Hematopoietic multipotent progenitor cell treated with erythropoietin and hydrocortisone succinate and interleukin-3 and kit ligand, for 4 days (in vitro differentiated cells): ENCODE measurements at places on chromosomes 6 and 20.
A peak's percentile ranks its signal among the peaks of the same experiment; 100 is the strongest.

- no peak for DNase-seq
These were observed 7.4 kb upstream of the KIF16B start for GRCh38 chr20:16580620-16581019.

DNA sequence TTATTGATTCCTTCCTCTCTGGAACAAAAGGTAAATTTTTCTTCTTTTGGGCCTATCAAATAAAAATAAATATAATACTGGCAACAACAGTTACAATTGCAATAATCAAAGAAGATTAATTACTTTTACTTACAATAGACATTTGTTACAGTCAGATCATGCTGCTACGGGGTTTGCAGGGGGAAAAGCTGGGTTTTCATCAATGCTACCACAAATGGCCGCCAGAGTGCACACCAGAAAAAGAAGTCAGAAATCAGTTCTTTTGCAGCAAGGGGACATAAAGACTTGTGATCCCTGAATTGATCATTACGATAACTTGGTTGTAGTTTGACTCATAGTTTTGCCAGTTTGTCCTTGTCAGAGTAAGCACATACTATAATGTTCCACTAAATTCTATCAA lies 714.5 kb upstream of the EYS start:
- DNase-seq: peak; percentile 3

- no peak for DNase-seq
These were observed 12.9 kb upstream of the MICB start for GRCh38 chr6:31485055-31485454.

DNA sequence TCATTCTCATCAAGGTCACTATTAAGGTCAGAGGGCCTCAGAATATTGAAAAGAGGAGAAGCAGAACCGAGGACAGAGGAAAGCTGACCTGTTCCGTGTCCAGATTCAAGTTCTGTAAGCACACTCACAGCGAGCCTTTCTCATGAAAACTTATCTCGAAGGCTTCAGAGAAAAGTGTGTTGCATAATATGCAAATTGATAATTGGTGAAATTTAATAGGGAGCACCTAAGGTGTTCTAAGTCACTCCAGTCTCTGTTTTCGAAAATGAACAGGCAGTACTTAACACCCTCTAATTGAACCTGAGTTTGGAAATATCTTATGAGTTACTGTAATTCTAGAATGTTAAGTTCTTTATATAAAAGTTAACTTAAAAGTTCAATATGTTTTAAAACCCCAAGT lies 181.2 kb upstream of the PDE10A start:
- DNase-seq: no peak

DNA sequence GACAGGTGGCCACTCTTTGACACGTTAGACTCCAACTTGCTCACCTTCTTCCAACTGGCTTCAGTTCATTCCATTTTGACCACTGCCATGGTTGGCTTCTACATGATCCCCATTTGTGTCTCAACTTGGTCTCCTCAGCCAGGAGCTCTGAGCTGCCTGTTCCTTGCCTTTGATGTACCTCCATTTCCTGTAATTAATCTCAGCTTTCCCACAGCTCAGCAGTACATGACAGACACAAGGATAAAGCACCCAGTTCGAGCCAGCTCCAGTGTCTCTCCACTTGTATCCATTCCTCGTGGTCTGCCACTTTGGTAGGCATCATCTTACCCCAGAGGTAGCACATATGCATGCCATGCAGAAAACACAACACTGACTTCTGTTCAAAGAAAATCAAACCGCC lies 161.0 kb downstream of the TSHZ2 start:
- no peak for DNase-seq

DNA sequence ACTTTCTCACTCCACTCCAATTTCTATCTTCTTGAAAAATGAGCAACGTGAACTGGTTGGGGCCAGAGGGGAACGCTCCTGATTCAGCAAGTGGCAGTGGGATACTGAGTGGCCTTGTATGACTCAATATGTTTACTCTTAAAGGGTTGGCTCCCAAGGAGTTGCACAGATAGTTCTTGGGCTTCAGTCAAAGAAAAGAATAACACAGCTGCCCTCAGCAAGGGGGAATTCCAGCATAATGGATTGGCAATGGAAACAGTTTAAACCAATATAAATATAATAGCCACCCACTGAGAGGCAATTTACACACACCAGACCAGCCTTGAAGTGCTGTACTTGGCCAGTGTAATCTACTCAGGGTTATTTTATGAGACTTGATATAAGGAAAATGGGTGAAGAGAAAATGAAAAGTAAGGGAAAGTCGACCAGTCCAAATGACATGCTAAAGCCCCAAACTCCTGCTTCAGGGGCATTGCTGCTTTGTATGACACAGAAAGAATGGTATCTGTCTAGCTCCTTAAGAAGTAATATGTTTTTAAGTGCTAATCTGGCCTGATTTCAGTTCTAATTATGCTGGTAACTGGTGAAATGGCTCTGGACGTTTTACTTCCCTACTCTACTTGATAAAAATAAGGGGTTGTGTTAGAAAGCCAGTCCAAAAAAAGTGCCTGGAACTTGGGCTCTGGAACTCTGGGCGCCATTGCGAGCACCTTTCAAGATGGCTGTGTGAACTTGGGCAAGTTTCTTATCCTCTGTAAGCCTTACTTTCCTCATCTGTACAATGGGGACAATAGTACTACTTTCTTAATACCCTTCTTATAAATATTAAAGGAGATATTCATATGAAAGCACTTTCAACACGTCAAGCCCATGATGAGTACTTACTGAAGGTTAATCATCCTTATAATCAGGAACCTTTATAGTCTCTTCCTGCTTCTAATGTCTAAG lies 712.9 kb upstream of the MAP3K7 start:
- DNase-seq: no peak

GRCh38 chr20:63176034-63176426 lies 39.9 kb downstream of the YTHDF1 start:
- DNase-seq: peak; percentile 59

GRCh38 chr20:53595018-53595378 lies 1.4 kb upstream of the ZNF217 start:
- no peak for DNase-seq

- DNase-seq: no peak
These were observed 11.8 kb downstream of the TLDC2 start for GRCh38 chr20:36887752-36888090.

DNA sequence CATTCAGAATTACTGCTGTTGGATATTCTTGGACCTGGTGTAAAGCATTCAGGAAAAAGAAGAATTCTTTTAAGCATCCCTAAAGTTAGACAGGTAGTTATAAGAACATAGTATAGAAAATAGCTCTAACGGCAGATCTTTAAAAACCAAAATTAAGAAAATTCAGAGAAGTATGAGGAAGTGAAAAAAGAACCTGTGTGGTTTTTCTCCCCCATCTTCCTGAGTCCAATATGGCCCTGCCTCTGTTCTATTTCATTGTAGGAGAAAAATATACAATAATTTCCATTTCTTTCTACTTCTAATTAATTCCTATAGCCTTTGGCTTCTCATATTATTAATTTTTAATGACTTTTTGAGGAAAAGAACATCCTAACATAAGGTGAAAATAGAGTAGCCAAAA lies 47.1 kb downstream of the FHL5 start:
- DNase-seq: no peak

- no peak for DNase-seq
These were observed 174.0 kb upstream of the NOX3 start for GRCh38 chr6:155629652-155630051.

DNA sequence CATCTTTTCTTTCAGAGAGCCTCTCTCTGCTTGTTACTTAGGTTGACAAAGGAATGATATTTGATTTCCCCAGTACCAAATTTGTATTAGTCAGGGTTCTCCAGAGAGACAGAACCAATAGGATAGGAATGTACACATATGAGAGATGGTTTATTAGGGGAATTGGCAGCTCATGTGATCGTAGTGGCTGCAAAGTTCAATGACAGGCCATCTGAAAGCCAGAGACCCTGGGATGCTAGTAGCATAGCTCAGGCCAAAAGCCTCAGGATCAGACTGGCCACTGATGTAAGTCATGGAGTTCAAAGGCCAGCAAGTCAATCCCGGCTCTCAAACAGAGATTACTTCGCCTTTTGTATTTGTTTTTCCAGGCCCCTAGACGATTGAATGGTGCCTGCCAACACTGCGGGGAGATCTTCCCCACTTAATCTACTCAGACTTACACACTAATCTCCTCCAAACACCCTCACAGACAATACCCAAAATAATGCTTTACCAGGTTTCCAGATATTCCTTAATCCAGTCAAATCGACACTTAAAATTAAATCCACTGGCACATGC lies 215.5 kb downstream of the ALDH8A1 start:
- no peak for DNase-seq
